ENCODE measurements at places on chromosomes 13 and 19. TPM values are rescaled to one million over a fixed set of nuclear protein-coding genes. Genes with fewer than 3 reads are reported as not detected.

Gene EBI3
- polyA plus RNA-seq = 1.1 TPM

Gene BABAM1
- polyA plus RNA-seq = 98.6 TPM

Gene PSMC4
- 90.2 TPM for polyA plus RNA-seq

Gene KLK8
- not detected for polyA plus RNA-seq

Gene CILP2
- polyA plus RNA-seq = 0.25 TPM

Gene NLRP9
- not detected for polyA plus RNA-seq

Gene LDLR
- polyA plus RNA-seq = 49.6 TPM

Gene FPR2
- polyA plus RNA-seq = not detected

Gene AKAP8L
- 36.6 TPM for polyA plus RNA-seq

Gene SMIM44
- not detected for polyA plus RNA-seq

Gene CDX2
- polyA plus RNA-seq = not detected

Gene SYNE4
- 0.14 TPM for polyA plus RNA-seq

- DNase-seq = no peak
Measured at GRCh38 chr19:14127929-14128509, 8.4 kb downstream of the ASF1B start.

DNA sequence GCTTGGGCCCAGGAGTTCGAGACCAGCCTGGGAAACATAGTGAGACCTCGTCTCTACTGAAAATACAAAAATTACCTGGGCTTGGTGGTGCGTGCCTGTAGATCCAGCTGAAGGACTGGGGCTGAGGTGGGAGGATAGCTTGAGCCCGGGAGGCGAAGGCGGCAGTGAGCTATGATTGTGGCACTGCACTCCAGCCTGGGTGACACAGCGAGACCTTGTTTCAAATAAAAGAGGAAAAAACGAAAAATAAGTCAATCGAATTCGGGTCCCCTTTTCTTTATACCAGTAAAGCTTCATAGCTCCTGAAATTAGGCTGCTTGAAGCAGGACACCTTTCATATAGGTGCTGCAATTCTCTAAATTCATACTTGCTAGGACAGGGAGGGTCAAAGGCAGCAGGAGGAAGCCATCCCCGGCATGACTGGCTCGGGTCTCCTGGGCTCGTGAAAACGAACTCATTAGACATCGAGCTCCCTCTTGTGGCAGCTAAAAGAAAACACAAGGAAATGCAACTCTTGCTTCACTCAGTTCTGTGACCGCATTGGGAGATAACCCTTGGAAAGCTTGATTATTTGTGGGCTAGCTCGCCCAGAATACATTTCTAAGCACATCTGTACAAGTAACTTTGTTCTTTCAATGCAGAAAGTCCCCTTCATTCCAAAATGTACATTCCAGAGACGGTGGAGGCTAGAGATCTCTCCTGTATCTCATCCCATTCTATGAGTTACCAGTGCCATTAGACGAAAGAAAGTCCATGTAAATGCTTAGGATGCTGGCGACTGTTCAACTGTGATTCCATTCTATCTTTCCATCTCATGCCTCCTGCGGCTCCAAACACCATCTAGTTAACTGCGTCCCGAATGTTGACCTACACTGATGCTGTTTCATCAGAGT lies 16.8 kb downstream of the FPR2 start:
- DNase-seq = peak; percentile 63

GRCh38 chr13:112964971-112965492 lies 4.0 kb upstream of the MCF2L start:
- DNase-seq = no peak

DNA sequence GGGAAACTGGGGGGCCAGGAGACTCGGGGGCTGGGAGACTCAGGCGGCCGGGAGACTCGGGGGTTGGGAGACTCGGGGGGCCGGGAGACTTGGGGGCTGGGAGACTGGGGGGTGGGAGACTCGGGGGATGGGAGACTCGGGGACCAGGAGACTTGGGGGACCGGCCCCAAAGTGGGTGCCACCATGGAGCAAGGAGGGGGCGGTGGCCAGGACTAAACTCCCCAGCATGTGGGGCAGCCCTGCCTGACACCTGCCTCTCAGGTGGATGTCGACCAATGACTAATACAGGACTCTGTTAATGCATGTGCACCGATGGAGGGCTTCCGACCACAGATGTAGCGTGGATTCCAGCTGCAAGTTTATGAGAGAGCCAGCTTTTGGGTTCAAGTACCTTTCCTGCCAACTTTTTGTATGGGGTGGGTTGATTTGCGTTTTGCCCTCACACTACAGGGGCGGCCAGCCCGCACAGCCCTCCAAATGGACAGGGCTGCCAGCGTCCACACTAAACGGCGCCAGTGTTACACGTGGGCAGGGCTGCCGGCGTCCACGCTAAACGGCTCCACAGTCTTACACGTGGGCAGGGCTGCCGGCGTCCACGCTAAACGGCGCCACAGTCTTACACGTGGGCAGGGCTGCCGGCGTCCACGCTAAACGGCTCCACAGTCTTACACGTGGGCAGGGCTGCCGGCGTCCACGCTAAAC lies 62.2 kb downstream of the RASA3 start:
- DNase-seq = no peak

DNA sequence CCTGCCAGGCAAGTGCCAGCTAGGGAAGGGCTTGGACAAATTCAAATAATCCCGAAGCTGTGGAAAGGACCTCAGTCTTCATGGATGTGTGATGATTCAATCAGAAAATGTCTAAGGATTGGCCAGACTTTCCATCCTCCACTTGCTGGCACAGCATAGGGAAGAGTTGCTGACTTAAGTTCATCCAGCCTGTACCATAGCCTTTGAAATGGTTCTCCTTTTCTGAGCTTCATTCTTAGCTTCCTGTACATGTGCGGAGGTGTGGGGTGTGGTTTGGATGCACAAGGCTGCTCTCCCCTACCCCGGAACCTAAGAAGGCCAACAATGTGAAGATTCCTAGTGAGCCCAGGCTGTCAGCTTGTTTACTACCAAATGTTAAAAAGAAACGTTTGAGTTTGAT lies 959 bp upstream of the IGFL3 start:
- no peak for DNase-seq

DNA sequence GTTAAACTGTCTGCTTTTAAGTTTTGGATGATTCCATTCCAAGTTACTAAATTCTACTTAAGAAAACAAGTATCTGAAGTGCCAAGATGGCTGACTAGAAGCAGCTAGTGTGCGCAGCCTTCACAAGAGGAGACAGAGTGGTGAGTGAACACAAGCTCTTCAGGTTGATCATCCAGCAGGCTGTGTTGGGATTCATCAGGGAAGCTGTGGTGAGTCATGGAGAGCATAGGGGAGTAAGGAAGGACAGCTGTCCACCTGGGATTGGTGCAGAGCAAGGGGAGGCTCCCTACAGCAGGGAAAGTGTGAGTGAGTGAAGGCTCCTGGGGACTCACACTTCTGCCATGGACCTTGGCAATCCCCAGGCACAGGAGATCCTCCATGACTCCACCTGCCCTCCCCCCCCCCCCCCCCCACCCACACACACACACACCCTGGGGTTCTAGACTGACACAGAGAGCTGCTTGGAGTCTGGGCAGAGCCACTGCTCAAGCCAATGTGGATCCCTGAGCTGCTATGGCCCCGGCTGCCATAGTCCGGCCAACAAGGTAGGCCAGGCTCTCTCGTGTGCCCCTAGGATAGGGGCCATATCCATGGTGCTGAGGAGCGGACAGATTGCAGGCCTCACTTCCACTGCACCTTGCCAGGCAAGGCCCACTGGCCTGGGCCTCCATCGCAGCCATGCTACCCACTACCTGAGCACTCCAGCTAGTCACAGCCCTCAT lies 23.5 kb downstream of the SLC25A15 start:
- peak; percentile 16 for DNase-seq

DNA sequence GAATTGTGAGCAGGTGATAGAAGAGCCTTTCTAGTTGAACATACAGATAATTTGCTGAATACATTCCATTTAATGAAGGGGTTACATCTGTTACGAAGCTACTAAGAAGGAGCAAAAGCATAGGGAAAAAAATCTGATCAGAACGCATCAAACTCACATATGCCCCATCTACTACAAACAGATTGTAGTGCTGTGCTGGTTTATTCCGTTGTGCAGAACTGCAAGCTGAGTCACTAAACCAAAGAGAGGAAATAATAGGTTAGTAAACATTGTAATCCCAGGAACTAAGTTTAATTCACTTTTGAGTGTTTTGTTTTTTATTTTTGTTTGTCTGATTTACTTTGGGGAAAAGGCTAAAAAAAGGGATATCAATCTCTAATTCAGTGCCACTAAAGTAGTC lies 136.3 kb downstream of the CDK8 start:
- no peak for DNase-seq

DNA sequence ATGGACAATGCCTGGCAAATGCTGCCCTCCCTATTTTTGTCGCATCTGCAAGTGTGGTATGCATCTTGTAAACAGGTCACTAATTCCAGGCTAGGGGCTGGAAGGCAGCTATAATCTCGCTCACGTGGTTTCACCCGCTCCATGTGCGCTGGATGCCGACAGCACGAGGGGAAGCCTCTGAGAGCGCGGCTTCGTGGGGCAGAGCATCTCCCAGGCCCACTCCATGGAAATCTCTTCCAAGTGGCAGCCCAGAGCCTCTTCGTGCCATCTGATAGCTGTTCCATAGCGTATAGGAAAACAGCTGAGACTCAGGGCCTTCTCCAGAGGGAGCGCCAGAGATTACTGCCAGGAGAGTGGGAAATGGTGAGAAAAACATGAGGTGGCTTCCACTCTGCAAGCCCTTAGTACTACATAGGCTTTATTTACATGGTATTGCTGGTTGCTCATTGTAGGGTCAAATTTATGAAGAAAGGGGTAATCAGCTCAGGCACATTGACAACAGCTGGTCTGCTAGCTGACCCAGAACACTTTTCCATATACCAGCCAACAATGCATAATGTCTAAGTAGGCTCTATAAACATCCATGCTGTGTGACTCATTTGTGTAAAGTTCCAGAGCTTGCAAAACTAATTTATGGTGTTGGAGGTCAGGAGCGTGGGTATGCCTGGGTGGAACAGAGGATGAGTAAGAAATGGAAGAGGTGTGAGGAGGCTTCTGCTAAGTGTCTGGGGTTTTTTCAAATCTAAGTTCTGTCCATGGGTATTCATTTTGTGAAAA lies 165.2 kb downstream of the SHISA2 start:
- peak; percentile 27 for DNase-seq

DNA sequence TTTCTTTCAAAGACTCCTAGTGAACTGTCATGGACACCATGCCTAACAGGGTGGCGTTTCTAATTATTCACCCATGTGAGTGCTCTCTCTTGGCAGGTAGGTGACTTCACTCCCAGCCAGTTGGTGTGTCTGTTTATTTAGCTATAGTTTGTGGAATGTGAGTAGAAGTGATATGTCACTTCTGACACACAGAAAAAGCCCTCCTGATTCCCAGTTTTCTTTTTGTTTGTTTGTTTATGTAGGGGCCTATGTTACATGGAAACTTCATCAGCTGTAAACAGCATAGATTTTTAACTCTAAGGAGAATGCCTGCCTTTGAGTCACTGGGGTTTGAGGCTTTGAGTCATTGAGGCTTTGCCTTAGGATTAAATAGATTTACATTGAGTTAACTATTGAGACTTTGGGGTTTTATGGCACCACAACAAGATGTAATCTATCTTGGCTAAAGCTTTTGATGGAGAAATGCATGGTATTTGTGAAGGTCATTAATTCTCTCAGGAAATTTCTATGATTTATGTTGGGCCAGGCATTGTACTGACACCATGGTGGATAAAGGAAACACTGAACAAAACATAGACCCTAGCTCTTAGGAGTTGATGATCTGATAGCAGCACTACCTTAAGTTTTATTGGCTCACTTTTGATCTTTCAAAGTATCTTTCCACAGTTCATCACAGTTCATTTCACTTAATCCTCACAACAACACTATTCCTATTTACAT lies 45.3 kb downstream of the UFM1 start:
- no peak for DNase-seq

DNA sequence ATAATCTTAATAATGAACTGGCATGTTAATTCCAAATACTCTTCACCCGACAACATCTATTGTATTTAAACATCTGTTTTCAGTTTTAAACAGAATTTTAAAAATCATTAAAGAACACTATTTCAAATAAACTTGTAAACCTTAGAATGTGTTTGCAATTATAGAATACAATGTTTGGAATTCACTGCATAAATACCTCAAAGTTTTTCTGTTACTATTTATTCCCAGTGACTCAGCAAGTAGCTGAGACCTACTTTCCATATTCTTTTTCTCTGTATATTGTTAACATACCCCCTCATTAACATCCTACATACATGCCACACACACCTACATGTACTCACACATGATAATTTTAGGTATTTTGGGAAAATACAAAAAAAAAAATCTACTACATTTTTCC lies 1134.3 kb downstream of the SLITRK1 start:
- DNase-seq = peak; percentile 27

- DNase-seq = no peak
Measured at GRCh38 chr19:13104360-13104847, 1.7 kb upstream of the LYL1 start.

GRCh38 chr19:1417681-1418495 lies 10.5 kb downstream of the DAZAP1 start:
- no peak for DNase-seq

- no peak for DNase-seq
Measured at GRCh38 chr13:41919741-41920487, 41.0 kb downstream of the VWA8 start.

DNA sequence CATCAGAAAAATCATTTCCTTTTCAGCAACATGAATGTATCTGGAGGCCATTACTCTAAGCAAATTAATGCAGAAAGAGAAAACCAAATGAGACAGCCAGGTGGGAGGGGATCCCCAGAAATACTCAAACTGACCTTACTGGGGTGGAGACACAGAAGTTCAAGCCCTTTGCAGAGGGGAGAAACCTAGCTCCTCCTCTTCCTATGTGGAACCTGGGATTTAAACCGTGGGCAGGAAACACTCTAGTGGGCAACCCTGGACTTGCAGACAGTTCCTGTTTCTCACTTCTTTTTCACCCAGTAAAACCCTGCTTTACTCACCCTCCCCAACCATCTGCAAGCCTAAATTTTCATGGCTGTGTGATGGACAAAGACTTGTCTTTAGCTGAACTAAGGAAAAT lies 61.3 kb downstream of the SLITRK6 start:
- no peak for DNase-seq

GRCh38 chr13:50676602-50677001 lies 166.9 kb downstream of the DLEU7 start:
- no peak for DNase-seq

DNA sequence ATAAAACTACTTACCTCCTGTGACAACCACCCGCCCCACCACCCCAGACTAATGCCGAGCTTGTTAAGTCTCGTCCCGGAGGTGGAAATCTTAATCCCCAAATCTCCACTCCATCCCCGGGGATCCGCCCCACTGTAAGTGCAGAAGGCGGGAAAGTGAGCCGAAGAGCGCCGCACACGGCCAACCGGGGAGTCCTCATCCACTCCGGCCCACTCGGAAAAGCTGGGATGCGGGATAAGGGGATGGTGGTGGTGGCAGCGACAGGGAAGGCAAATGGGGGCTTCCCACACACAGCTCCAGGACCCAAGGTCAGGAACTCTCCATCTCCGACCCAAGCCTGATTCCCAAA lies 621 bp downstream of the FBL start:
- no peak for DNase-seq

GRCh38 chr19:48896191-48896720 lies 2.3 kb downstream of the TULP2 start:
- DNase-seq = no peak

- DNase-seq = no peak
Measured at GRCh38 chr19:16284505-16284904, 40.1 kb upstream of the KLF2 start.

GRCh38 chr19:47391510-47392223 lies 27.7 kb downstream of the MEIS3 start:
- DNase-seq = peak; percentile 23

Data from AG04450 (cell line).